Activated T-cell treated with anti-CD3 and anti-CD28 coated beads for 4 hours (primary cell): ENCODE measurements at places on chromosomes 12 and 14.

DNA sequence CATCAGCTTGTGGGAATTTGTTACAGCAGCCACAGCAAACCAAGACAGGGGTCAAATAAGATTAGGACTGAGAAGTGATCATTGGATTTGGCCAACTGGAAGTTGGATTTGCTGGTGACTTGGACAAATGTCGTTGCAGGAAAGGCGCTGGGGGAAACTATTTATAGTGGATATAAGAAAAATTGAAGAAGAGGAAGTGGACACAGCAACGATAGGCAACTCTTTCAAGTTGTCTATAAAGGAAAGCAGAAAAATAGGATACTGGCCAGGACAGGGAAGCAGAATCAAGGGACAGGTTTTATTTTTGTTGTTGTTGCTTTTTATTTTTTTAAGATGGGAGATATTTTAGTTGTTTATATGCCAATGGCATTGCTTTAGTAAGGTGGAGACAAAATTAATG, 56.2 kb upstream of the RTRAF start:
- DNase-seq, result no peak

GRCh38 chr14:66378712-66379505, 107.3 kb upstream of the CCDC196 start:
- DNase-seq, result no peak

- no peak for DNase-seq
These were observed 28.3 kb upstream of the COL2A1 start for GRCh38 chr12:48032597-48032996.

DNA sequence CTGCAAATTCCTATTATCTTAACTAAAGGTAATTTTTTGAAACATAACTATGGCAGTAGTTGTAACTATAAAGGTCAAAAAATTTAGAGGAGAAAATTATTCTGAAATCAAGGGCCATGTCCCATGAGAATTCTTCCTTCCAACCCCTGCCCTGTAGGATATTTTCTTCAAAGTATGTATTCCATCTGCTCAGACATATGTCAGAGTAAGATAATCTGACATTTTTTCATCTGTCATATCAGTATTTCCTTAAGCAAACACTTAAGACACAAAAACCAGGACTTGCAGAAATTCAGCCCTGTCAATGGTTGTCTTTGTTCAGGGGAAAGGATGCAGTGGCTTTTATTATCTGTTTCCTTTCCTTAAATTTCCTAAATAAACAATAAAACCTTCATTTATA, 36.3 kb downstream of the ACSS3 start:
- no peak for DNase-seq

GRCh38 chr12:97995559-97995958, 519.8 kb upstream of the TMPO start:
- no peak for DNase-seq

- DNase-seq, result no peak
These were observed 51.6 kb downstream of the SPTB start for GRCh38 chr14:64828071-64828470.

GRCh38 chr14:31560759-31561154, 447 bp upstream of the NUBPL start:
- no peak for DNase-seq

DNA sequence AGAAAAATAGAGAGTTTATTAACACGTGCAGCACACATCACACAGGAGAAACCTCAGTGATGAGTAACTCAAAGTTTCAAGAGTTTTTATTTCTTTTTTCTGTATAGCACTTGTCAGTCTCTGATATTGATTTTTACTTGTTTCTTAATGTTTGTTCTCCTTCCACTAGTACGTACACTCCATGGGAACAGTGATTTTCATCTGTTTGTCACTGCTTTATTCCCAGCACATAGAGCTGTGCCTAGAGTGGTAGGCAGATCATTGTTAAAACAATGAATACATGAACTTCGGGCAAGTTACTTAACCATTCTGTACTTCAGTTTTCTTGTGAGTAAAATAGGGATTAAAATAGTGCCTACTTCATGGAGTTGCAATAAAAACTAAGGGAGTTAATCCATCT, 46.6 kb downstream of the ETV6 start:
- DNase-seq, result no peak

- no peak for DNase-seq
These were observed 222.9 kb downstream of the DPY19L2 start for GRCh38 chr12:63445224-63445880.

DNA sequence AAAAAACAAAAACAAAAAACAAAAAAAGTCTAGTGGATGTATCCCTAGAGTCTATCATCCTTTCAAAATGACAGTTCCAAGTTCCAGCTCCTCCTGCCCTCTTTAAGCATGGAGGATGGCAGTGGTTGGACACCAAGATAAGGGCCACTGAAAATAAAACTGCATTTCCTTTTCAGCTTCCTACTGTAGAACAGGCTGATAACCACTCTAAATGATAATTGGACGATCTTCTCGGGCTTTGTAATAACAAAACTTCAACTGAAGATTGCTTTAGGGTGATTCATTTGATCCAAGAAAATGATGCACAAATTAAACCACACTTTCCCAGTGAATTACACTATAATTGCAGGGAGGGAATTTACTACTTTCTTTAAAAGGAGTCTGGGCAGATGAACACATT, 42.2 kb upstream of the CRACR2A start:
- DNase-seq, result no peak

DNA sequence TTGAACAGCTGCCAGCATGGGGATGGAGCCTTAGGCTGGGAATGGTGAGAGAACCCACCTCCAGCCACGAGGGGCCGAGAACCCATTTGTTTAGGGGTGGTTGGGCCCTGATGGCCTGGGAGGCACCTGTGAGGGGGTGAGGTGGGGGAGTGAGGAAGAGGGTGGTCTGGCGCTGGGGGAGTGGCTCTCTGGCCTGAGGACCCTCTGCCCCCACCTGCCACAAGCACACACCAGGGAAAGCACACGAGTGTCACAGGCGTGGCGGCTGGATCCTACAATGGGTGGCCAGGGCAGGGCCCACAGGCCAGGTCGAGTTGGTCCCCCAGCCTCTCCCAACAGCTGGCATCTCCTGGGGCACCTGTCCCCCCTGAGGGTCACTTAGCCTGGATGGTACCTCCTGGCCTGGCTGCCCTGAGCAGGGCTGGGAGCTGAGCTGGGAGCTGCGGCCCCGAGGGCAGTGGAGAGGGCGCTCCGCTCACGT, 340.5 kb downstream of the TMEM121 start:
- no peak for DNase-seq
